IPS-NIHi11 (cell line): ENCODE measurements at places on chromosomes 16 and 17.
A peak's percentile ranks its signal among the peaks of the same experiment; 100 is the strongest.

GRCh38 chr16:85201574-85201973, 89.3 kb upstream of the CIBAR2 start:
- DNase-seq = no peak

DNA sequence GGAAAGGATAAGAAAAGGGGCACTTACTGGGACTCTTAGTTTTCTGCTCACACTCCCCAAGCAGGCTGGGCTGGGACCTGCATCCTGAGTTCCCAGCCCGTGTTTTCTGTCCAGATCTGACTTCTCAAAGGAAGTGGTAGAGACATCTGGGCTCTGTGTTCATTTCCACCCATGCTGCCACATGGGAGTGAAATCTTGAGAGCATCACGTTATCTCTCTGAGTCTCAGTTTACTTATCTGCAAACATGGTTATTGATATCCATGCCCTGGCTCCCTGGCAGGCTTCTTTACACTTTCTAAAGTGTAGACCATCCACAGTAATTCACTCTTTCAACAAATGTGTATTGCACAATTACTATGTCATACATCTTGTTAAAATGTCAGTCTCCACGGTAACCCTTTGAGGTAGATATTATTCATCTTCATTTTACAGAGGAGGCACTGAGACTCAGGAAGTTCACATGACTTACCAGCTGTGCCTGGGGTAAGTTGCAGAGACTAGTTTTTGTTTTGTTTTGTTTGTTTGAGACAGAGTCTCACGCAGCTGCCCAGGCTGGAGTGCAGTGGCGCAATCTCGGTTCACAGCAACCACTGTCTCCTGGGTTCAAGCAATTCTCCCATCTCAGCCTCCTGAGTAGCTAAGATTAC, 3.4 kb downstream of the ZNF688 start:
- DNase-seq = no peak

DNA sequence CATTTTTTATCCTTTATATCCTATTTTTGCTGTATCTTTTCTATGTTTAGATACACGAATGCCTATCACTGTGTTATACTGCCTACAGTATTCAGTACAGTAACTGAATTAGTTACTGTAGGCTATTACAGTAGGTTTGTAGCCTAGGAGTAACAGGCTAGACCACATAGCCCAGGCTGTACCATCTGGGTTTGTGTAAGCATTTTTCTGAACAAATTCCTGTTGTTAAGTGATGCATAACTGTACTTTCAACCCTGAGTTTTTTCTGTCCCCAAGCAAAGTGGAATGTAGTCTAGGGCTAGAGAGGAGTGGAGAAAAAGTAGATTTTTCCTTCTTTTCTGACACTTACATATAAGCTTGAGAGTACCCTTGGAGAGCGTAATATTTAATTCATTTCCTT, 282.1 kb downstream of the HS3ST3B1 start:
- no peak for DNase-seq

GRCh38 chr17:66461343-66461995, 159.1 kb downstream of the PRKCA start:
- no peak for DNase-seq

- peak; percentile 16 for DNase-seq
Measured at GRCh38 chr16:47460359-47460710, 528 bp downstream of the ITFG1 start.

- no peak for DNase-seq
Measured at GRCh38 chr16:351804-352520, 561 bp downstream of the AXIN1 start.
